ENCODE measurements at places on chromosomes 5 and 9.

- no peak overlapping the region for H3K27ac ChIP-seq
- H3K4me3 ChIP-seq, result no peak overlapping the region
- H3K4me1 ChIP-seq, result no peaks in the 10 kb centered on the region
- DNase-seq, result no peak
Measured at GRCh38 chr9:100160021-100160420, 61.0 kb downstream of the INVS start.

DNA sequence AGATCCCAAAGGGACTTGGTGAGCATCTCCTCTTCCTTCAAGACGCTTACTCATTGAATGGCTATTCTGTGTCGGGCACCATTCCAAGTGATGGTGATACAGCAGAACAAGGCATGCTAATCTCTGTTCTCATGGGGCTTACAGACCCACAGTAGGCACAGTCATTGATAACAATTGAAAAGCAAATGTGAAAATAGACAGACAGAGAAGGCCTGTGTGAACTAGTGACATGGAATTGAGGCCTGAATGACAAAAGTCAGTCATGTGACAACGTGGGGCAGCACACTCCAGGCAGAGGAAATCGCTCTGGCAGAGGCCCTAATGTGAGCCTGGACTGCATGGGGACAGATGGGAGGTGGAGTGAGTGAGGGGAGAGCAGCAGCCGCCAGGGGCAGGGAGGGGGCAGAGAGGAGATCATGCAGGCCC lies 70.7 kb upstream of the CPLX2 start:
- no peaks in the 10 kb centered on the region for H3K36me3 ChIP-seq
- peaks cover 8% of the 10 kb centered on the region for H3K4me1 ChIP-seq
- H3K27me3 ChIP-seq, result no peaks in the 10 kb centered on the region
- no peak overlapping the region for H3K4me3 ChIP-seq
- no peak overlapping the region for H3K27ac ChIP-seq

GRCh38 chr5:61467766-61468482 lies 135.9 kb downstream of the ZSWIM6 start:
- no peaks in the 10 kb centered on the region for H3K27me3 ChIP-seq
- no peak overlapping the region for H3K4me3 ChIP-seq
- no peak overlapping the region for H3K27ac ChIP-seq
- DNase-seq, result no peak

DNA sequence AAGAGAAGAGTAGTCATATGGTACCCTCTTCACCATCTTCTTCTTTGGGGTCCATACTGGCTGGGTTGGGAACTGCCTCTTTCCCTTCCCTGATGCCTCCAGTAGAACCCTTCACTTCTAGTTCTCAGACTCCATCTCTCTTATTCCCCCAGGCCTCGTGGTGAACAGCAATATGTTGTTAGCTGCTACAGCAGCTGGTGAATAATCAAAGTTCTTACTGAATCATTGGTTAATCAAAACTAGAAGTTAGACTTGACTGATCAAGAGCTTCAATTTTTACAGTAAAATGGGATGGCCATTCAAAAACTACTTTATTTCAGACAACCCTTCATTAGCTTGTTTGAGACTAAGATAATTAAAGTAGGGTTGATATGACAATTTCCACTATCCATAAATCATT lies 190.9 kb upstream of the GNA14 start:
- peaks cover 28% of the 10 kb centered on the region for H3K4me1 ChIP-seq
- no peak overlapping the region for H3K27ac ChIP-seq
- H3K36me3 ChIP-seq, result no peaks in the 10 kb centered on the region
- H3K27me3 ChIP-seq, result no peaks in the 10 kb centered on the region
- H3K4me3 ChIP-seq, result no peak overlapping the region

GRCh38 chr5:129051283-129051682 lies 43.3 kb upstream of the ISOC1 start:
- H3K27me3 ChIP-seq, result no peaks in the 10 kb centered on the region
- peaks cover 18% of the 10 kb centered on the region for H3K4me1 ChIP-seq
- no peak for DNase-seq
- no peak overlapping the region for H3K4me3 ChIP-seq

GRCh38 chr5:4387290-4387689 lies 752.8 kb upstream of the ADAMTS16 start:
- H3K27ac ChIP-seq, result no peak overlapping the region
- no peak for DNase-seq
- no peaks in the 10 kb centered on the region for H3K36me3 ChIP-seq
- no peaks in the 10 kb centered on the region for H3K27me3 ChIP-seq

- no peak for DNase-seq
- no peak overlapping the region for H3K4me3 ChIP-seq
- peaks cover 29% of the 10 kb centered on the region for H3K4me1 ChIP-seq
Measured at GRCh38 chr9:76162751-76163500, 231.3 kb downstream of the RFK start.

- H3K36me3 ChIP-seq, result no peaks in the 10 kb centered on the region
- no peak overlapping the region for H3K4me3 ChIP-seq
- no peaks in the 10 kb centered on the region for H3K27me3 ChIP-seq
- no peak overlapping the region for H3K27ac ChIP-seq
- DNase-seq, result no peak
- H3K4me1 ChIP-seq, result no peaks in the 10 kb centered on the region
Measured at GRCh38 chr5:22709743-22710142, 143.4 kb downstream of the CDH12 start.

- H3K4me3 ChIP-seq, result no peak overlapping the region
- no peaks in the 10 kb centered on the region for H3K4me1 ChIP-seq
- H3K36me3 ChIP-seq, result no peaks in the 10 kb centered on the region
- no peaks in the 10 kb centered on the region for H3K27me3 ChIP-seq
- DNase-seq, result no peak
Measured at GRCh38 chr5:43338862-43339261, 25.6 kb upstream of the HMGCS1 start.

DNA sequence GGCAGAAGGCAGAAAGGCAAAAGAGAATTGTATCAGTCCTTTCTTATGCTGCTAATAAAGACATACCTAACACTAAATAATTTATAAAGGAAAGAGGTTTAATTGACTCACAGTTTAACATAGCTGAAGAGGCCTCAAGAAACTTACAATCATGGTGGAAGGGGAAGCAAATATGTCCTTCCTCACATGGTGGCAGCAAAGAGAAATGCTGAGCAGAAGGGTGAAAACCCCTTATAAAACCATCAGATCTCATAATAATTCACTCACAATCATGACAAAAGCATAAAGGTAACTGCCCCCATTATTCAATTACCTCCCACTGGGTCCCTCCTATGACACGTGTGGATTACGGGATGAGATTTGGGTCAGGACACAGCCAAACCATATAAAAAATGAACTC lies 312.5 kb upstream of the PTGER4 start:
- H3K27ac ChIP-seq, result no peak overlapping the region
- no peaks in the 10 kb centered on the region for H3K27me3 ChIP-seq
- H3K4me1 ChIP-seq, result no peaks in the 10 kb centered on the region
- no peak for DNase-seq
- no peaks in the 10 kb centered on the region for H3K36me3 ChIP-seq

- H3K36me3 ChIP-seq, result no peaks in the 10 kb centered on the region
- no peaks in the 10 kb centered on the region for H3K27me3 ChIP-seq
- peak overlapping the region; percentile 32 for H3K27ac ChIP-seq
Measured at GRCh38 chr9:36101916-36102741, 34.4 kb upstream of the GLIPR2 start.

DNA sequence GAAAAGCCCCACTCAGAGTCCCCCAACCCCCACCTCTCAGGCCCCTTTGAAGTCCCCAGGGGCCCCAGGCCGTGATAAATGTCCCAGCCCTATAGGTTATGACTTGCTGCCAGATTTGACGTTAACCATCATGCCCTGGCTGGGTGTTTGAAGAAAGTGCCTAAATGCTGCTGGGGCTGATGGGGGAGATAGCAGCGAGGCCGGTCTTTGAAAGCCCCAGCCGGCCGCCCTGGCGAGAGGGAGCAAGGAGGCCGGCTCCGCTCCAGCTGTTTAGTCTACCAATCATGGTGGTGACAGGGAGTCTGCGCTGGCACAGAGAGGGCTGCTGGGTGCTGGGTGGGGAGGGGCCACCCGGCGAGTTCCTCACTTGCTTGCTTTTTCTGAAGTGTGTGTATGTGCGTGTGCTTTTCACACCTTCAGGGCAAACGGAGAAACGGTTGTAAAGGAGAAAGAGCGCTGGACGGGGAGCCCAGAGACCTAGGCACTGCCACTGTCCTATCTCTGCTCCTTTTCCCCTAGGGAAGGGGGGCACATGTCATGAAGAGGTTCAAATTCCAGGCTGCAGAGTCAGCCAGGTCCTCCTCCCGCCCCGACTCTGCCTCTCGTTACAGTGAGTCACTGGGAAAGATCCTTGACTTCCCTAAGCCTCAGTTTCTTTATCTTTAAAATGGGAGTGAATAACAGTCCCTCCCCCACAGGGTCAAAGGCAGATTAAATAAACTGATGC lies 126.1 kb upstream of the HAND1 start:
- no peak overlapping the region for H3K4me3 ChIP-seq
- H3K27me3 ChIP-seq, result no peaks in the 10 kb centered on the region
- peaks cover 7% of the 10 kb centered on the region for H3K4me1 ChIP-seq
- DNase-seq, result no peak
- no peaks in the 10 kb centered on the region for H3K36me3 ChIP-seq
- no peak overlapping the region for H3K27ac ChIP-seq

DNA sequence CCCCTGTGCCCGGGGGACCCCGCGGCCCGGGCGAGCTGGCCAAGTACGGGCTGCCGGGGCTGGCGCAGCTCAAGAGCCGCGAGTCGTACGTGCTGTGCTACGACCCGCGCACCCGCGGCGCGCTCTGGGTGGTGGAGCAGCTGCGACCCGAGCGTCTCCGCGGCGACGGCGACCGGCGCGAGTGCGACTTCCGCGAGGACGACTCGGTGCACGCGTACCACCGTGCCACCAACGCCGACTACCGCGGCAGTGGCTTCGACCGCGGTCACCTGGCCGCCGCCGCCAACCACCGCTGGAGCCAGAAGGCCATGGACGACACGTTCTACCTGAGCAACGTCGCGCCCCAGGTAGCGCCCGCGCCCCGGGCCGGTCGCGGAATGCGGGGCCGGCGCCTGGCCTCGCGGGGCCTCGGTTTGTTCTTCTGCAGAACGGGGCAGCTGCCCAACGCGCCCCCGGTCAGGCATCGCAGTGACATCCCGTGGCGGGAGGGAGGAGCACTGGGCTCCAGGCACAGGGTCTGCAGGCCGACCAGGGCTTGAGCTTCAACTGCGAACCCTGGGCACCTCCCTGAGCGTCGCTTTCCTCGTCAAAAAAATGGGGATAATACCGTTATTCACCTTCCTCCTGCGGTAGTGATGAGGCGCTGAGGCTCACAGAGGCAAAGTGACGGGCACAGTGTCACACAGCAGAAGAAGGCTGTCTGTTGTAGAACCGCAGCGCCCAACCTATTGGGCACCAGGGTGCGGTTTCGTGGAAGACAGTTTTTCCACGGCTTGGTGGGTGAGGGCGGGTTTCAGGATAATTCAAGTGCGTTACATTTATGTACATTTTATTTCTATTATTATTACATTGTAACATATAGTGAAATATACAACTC lies 777 bp downstream of the ENDOG start:
- peaks cover 27% of the 10 kb centered on the region for H3K36me3 ChIP-seq
- peak overlapping the region; percentile 35 for H3K27ac ChIP-seq
- H3K27me3 ChIP-seq, result no peaks in the 10 kb centered on the region
- peak overlapping the region; percentile 59 for H3K4me3 ChIP-seq
- DNase-seq, result no peak
- H3K4me1 ChIP-seq, result peaks cover 14% of the 10 kb centered on the region

- H3K4me3 ChIP-seq, result no peak overlapping the region
- H3K27ac ChIP-seq, result no peak overlapping the region
- no peak for DNase-seq
- H3K36me3 ChIP-seq, result no peaks in the 10 kb centered on the region
- H3K27me3 ChIP-seq, result no peaks in the 10 kb centered on the region
Measured at GRCh38 chr9:73683862-73684591, 532.4 kb downstream of the ANXA1 start.

GRCh38 chr9:92977279-92977678 lies 30.0 kb downstream of the FGD3 start:
- H3K4me1 ChIP-seq, result peaks cover 12% of the 10 kb centered on the region
- no peak overlapping the region for H3K4me3 ChIP-seq
- no peaks in the 10 kb centered on the region for H3K36me3 ChIP-seq
- no peak for DNase-seq

DNA sequence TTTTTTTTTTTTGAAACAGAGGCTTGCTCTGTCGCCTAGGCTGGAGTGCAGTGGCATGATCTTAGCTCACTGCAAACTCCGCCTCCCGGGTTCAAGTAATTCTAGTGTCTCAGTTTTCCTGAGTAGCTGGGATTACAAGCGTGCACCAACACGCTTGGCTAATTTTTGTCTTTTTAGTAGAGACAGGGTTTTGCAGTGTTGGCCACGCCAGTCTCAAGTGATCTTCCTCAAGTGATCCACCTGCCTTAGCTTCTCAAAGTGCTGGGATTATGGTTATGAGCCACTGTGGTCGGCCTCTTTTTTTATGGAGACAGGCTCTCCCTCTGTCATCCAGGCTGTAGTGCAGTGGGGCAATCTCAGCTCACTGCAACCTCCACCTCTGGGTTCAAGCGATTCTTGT lies 82.9 kb downstream of the RAB24 start:
- DNase-seq, result no peak
- no peak overlapping the region for H3K4me3 ChIP-seq
- H3K27me3 ChIP-seq, result no peaks in the 10 kb centered on the region
- H3K4me1 ChIP-seq, result peaks cover 25% of the 10 kb centered on the region
- no peaks in the 10 kb centered on the region for H3K36me3 ChIP-seq
- no peak overlapping the region for H3K27ac ChIP-seq

DNA sequence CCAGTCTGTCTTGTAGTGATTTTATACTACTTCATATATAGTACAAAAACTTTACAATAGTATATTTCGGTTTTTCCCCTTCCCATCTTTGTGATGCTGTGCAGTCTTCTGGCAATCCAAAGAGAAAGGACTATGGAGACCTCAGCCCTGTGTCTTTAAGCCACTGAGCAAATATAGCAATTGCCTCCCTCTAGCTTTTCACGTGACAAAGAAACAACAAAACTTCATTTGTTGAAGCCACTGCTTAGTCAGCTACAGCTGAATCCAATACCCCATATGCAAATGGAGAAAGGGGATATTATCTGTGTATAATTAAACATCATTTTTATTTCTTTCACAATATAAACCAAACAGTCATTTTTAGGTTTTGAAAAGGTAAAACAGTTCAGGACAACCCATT lies 142.8 kb upstream of the STK32A start:
- H3K4me1 ChIP-seq, result no peaks in the 10 kb centered on the region
- no peak overlapping the region for H3K27ac ChIP-seq
- no peaks in the 10 kb centered on the region for H3K36me3 ChIP-seq
